Substantia nigra (tissue), 51 donors: ENCODE measurements at places on chromosomes 12 and 14.

DNA sequence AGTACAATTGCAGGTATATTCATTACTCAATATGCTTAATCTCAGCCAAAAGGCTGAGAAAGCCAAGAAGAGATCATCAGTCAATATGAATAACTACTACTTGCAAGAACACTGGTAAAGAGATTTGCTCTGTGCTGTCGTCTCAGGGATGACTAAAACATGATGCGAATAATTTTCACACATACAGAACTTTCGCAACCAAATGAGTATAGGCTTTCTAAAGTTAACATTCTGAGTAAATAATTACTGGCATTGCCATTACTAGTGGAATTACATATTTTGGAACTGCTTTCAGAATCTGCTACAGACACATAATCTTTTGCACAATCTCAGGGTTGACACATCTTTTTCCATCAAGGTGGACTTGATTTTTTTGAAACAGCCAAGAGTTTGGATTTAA, 24.7 kb downstream of the NCKAP1L start:
- no peak for DNase-seq

- no peak for DNase-seq
Observed at GRCh38 chr12:15186597-15186996, 34.6 kb downstream of the RERG start.

DNA sequence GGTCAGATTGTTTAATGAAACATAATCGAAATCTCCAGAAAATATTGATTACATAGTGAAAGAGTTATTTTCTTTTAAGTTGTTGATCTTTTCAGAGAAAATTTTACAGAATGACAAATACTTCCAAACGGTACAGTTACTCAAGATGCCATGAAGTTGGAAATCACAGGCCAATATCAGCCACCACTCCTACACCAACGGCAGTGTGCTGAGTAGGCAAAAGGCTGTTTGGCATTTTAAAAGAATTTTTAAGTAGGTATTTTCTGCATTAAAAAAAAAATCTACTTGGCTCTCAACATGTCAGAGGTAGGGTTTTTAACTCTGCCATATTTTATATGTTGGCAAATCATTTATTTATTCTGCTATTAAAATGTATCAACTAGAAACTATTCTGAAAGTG, 21.7 kb downstream of the SLC38A4 start:
- no peak for DNase-seq

DNA sequence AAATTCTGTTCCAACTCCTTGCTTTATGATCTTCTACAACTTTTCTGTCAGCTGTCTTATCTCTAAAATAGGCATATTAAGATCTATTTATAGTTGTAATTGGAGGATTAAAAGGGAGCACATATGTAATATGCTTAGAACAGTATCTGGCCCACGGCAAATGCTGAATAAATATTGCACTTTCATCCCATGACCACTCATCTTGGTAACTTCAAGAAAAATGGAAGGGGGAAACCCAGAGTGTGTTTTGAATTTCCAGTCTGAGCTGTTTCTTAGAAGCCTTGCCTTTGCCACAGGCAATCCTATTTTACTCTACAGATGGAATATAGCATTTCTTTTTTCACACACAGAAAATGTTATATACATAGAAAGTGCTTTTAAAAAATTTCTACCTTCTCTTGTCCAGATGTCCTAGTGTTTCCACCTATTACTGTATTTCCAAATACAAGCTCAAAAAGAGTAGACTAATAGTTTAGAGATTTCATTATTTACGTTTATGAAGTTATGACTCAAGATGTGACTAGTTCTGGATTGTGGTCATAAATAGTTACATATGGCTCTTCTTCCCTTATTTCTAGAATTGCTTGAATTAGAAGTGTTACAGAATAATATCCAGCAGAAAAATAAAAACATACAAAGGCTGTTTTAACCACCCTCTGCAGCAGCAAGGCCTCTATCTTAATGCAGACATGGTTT, 6.2 kb upstream of the STXBP6 start:
- no peak for DNase-seq

DNA sequence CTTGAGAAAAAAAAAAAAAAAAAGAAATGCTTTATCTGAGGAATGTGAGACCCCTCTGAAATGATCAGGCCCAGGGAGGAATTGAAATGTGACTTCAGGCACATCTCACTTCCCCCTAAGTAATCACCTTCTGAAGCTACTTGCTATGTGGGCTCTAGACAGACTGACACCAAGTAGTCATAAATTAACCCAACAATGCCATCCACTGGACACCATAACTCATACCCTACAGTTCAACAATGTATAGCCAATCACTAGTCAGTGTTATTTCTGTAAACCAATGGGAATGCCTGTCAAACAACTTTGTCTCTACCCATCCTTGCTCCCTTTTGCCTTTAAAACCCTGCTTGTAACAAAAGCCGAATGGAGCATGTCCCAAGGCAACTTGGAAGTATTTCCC, 182.7 kb upstream of the TMPO start:
- DNase-seq, result no peak

DNA sequence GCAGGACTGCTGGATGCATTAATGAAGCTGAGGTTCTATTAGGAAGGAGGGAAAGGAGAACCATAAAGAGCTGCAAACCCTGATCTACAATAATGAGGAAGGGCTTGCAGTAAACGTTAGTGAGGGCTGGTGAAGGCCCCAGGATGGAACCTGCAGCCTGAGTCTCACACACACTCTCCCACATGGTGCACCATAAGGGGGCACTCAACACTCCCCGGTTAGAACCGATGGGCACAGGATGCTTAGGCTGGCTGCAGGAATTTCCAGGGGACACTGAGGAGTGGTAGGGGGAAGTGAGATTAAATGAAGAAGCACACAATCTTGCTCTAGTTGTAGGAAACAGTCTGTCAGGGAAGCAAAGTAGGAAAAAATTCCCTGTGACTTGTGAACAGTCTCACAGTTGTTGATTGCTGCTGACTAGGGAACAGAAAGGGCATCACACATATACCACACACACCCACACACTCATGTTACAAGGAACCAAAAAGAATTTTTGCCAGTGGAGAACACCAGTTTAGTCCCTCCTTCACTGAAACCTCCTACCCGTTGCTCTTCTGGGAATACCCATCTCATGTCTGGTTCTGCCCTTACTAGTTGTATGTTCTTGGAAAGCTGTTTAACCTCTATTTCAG, 56.2 kb upstream of the FERMT2 start:
- no peak for DNase-seq

- peak; percentile 65 for DNase-seq
Observed at GRCh38 chr14:21070083-21070609, at the start of gene ARHGEF40. ARHGEF40 (plus strand) TSS chr14:21070304; CDS start chr14:21070397, 93 bp downstream.

GRCh38 chr14:75522224-75522982, at the start of gene BATF:
BATF (plus strand) TSS chr14:75522469; CDS start chr14:75522683, 214 bp downstream.
- no peak for DNase-seq

GRCh38 chr12:52370926-52371608, 3.8 kb upstream of the KRT85 start:
- peak; percentile 24 for DNase-seq

DNA sequence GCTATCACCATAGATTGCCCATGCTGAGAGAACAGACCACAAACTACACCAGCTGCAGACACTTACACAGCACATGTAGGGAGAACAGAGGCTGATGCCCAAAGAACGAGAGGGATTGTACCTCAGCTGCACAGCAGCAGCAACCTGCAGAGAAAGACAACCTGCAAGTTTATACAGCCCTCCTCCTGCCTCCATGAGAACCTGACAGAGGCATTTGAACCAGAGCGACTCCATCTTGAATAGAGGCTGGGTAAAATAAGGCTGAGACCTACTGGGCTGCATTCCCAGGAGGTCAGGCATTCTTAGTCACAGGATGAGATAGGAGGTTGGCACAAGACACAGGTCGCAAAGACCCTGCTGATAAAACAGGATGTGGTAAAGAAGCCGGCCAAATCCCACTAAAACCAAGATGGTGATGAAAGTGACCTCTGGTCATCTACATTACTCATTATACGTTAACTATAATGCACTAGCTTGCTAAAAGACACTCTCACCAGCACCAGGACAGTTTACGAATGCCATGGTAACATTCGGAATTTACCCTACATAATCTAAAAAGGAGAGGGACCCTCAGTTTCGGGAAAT, 262.4 kb upstream of the HMGA2 start:
- no peak for DNase-seq
